NCI-H2081 treated with DMSO at 0.1 percent for 48 hours (cell line): ENCODE measurements at places on chromosomes 7 and 10.

- no peak for DNase-seq
Observed at GRCh38 chr7:152860310-152860709, 100.8 kb downstream of the ACTR3B start.

GRCh38 chr7:125563964-125564529, 634.4 kb upstream of the POT1 start:
- DNase-seq: no peak

DNA sequence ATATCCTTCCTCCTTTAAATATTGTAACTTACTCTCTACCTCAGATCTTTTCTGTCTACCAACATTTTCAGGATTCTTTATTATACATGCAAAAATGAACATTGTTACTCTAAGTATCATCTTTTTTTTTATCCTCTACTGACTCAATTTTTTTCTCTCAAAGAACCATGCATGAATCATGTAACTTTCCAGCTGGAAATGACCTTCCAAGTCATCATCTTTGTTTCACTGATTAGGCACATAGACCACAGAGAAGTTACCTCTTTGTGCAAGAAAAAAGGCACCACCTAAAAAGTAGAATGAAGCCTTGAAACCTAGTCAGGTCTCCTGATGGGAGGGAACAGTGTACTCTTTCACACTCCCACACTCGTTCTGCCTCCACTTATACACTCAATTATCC, 234.9 kb downstream of the HGF start:
- DNase-seq: no peak

GRCh38 chr7:4162884-4163564, 519.1 kb upstream of the FOXK1 start:
- DNase-seq: no peak

DNA sequence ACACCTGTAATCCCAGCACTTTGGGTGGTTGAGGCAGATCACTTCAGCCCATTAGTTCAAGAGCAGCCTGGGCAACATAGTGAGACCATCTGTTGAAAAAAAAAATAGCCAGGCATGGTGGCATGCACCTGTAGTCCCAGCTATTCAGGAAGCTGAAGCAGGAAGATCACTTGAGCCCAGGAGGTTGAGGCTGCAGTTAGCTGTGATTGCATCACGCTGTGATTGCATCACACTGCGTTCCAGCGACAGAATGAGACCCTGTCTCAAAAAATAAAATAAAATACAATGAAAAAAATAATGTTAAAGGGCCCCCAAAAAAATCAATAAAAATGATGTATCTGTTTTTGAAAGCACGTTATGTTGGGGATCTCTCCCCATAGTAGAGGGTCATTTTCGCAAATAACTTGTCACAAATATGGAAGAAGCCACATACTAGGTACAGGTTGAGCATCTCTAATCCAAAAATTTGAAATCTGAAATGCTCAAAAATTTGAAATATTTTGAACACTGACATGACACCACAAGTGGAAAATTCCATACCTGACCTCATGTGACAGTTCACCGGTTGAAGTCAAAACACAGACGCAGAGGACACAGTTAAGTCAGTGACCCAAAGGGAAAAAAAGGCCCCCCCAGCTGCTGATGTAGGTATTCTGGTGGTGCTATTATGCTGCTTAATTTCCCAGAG, 9.5 kb downstream of the CISD1 start:
- DNase-seq: no peak

DNA sequence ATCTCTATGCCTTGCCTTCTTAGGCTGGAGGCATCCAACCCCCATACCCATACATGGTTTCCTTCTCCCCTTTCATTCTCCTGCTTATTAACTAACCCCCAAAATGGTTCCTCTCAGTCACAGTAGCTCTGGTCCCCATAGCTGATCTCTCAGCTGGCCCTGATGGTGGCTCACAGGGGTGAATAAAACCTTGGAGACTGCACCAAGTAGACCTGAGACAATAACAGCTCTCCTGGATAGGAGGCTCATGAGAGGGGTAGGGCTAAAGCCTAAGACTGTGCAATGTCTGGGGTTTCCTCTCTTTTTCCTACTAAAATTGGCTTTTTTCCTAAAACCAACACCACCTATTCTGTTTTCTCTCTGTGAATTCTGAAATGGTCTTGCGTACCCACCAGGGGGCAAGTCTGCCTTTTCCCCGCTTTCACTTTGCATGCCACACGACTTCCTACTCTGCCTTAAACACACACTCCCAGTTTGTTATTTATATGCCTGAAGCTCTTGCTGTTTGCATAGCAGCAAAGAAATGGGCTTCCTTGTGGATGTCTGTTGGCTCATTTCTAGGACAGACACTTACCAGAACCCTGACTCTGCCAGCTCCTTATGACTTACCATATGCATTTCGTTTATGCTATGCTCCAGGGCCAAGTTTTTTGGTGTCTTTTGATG, 18.4 kb upstream of the PON1 start:
- no peak for DNase-seq

- no peak for DNase-seq
Observed at GRCh38 chr7:139906879-139907278, 77.8 kb downstream of the TBXAS1 start.

- DNase-seq: no peak
Observed at GRCh38 chr10:114499116-114499515, 94.8 kb upstream of the AFAP1L2 start.

DNA sequence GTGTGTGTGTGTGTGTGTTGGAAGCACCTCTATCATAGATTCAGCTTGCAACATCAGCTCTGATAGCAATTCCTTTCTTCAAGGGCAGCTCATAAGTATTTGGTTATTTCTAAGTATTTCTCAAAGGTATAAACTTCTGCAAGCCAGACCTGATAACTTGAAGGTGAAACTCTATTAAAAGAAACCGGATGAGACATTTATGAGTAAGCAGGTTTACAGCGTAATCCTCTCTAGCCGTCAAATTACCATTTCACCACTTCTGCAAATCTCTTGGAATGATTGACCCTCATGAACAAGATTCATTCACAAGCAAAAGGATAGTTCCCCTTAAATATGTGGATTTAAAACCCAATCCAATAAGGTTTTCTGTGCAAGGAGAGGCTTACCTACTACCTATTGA, 23.1 kb downstream of the PDE1C start:
- no peak for DNase-seq
